Activated naive CD4-positive, alpha-beta T cell treated with anti-CD3 and anti-CD28 coated beads, Interleukin-2, amount 50 U/mL, for 72 hours (primary cell): ENCODE measurements at places on chromosomes 1 and 21.

- DNase-seq: no peak
Measured at GRCh38 chr1:41452704-41453290, 31.7 kb downstream of the EDN2 start.

DNA sequence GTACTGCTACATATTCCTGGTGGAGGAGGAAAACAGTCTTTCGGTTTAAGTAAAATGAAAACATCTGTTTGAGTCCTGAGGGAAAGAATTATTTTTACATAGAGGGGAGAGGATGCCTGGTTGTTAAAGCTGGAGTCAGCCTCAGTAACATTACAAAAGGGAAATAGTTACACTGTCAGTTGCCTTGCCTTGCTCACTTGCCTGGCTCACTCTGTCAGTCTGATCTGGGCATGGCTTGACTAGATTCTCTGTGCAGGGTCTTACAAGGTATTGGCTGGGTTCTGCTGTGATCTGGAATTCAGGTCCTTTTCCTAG lies 8.4 kb upstream of the UBE2U start:
- no peak for DNase-seq

DNA sequence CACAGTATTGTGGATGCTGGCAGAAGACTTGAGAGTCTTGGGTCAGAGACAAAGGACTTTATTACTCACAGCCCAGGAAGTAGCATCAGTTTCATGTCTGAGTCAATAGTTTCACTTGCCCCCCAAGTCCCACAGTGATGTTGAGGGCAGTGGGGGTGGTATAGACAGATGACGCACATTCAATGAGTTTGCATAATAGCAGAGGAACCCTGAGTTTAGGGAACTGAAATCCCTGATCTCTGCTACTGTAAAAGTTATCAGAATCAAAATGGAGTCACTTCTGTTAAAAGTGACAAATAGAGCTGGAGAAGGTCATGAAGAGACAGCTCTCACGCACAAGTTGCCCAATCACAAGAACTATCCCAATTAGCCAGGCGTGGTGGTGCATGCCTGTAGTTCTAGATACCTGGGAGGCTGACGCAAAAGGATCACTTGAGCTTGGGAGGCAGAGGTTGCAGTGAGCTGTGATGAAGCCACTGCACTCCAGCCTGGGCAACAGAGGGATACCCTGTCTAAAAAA lies 11.5 kb upstream of the HCRTR1 start:
- DNase-seq: peak; percentile 52

GRCh38 chr1:117244971-117245370 lies 34.2 kb upstream of the VTCN1 start:
- DNase-seq: no peak

DNA sequence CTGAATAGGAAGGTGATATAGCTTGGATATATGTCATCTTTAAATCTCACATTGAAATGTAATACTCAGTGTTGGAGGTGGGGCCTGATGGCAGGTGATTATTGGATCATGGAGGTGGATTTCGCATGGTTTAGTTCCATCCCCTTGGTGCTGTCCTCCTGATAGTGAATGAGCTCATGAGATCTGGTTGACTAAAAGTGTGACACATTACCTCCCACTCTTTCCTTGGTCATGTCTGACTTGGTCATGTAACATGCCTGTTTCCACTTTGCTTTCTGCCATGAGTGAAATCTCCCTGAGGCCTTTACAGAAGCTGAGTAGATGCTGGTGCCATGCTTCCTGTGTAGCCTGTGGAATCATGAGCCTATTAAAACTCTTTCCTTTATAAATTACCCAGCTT lies 664.5 kb upstream of the NR5A2 start:
- DNase-seq: no peak

DNA sequence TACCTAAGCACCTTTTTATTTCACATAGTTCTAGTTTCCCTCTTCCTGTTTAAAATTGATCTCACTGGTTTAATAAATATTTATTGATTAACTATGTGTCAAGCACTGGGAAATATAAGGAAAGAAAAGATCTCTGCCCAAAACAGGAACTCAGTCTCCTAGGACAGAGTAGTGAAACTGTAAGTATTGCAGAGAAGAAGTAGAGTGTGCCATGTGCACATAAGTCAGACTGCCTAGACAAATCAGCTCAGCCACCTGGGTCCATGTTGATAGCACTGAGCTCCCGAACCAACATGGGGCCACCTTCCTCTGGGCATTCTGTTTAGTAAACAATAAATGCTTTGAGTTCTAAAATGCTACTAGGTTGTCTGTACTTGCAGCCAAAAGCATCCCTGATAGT lies 9.8 kb upstream of the SSX2IP start:
- DNase-seq: no peak
